Osteocyte (in vitro differentiated cells): ENCODE measurements at places on chromosomes 12 and 14. TPM values are rescaled to one million over a fixed set of nuclear protein-coding genes. Genes with fewer than 3 reads are reported as not detected.

GRCh38 chr14:103519837-103520212, 2.8 kb downstream of the CKB start:
- peaks cover 25% of the 10 kb centered on the region for H3K4me1 ChIP-seq
- H3K4me3 ChIP-seq, result no peak overlapping the region
- no peak for DNase-seq

DNA sequence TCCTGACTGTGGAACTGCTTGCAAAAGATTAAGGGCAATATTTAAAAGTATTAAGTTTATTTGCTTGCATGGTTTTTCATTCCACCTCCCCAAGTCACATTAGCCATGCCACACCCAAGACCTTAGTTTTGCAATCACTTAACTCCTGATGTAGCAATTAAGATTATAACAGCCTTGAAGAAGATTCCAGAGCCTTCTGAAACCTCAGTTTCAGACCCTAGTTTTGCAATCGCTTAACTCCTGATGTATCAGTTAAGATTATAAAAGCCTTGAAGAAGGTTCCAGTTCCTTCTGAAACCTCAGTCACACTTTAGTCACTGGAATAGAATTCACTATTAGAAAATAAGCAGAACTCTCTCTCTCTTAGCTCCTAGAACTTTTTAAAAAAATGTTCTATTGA, 42.7 kb upstream of the DCN start:
- no peak for DNase-seq
- H3K36me3 ChIP-seq, result no peaks in the 10 kb centered on the region
- peaks cover 27% of the 10 kb centered on the region for H3K4me1 ChIP-seq

- no peak for DNase-seq
- no peak overlapping the region for H3K4me3 ChIP-seq
- no peaks in the 10 kb centered on the region for H3K36me3 ChIP-seq
- H3K27ac ChIP-seq, result no peak overlapping the region
- no peaks in the 10 kb centered on the region for H3K27me3 ChIP-seq
- peaks cover 21% of the 10 kb centered on the region for H3K4me1 ChIP-seq
Observed at GRCh38 chr12:104935886-104936285, 22.2 kb downstream of the SLC41A2 start.

- no peak for DNase-seq
- H3K27me3 ChIP-seq, result peaks cover 7% of the 10 kb centered on the region
- peaks cover 7% of the 10 kb centered on the region for H3K4me1 ChIP-seq
- peaks cover 18% of the 10 kb centered on the region for H3K36me3 ChIP-seq
- no peak overlapping the region for H3K27ac ChIP-seq
- H3K4me3 ChIP-seq, result no peak overlapping the region
Observed at GRCh38 chr14:103348154-103348553, 14.1 kb downstream of the EIF5 start.

The GDF3 gene
- not detected in 2 replicates for total RNA-seq

The NTF3 gene
- total RNA-seq, result 1.1 and 1.2 TPM in 2 replicates

The ERGIC2 gene
- 70.3 and 77.5 TPM in 2 replicates for total RNA-seq
